ENCODE measurements at places on chromosomes 1 and 21.
A peak's percentile ranks its signal among the peaks of the same experiment; 100 is the strongest.

DNA sequence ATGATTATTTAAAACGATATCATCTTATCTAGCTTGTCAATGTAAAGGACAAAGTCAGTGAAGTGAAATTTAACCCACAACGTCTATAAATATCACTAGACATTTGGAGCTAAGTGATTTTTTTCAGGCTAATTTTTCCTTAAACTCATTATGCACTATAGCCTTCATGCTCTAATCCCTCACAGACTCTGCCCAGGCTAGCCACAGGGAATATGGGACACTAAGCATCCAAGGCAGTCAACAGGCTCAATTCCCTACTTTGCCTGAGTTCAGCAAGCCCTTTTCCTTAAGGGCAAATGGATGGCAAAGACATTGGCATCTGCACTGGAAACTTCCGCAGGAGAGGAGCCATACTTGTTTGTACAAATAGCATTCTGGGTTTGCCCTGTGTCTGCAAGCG lies 577.0 kb downstream of the LMO4 start:
- no peak for DNase-seq

- DNase-seq: no peak
These were observed 32.3 kb downstream of the TBX19 start for GRCh38 chr1:168312718-168313604.

GRCh38 chr1:1013922-1014648 lies 788 bp downstream of the ISG15 start:
- peak; percentile 45 for DNase-seq

DNA sequence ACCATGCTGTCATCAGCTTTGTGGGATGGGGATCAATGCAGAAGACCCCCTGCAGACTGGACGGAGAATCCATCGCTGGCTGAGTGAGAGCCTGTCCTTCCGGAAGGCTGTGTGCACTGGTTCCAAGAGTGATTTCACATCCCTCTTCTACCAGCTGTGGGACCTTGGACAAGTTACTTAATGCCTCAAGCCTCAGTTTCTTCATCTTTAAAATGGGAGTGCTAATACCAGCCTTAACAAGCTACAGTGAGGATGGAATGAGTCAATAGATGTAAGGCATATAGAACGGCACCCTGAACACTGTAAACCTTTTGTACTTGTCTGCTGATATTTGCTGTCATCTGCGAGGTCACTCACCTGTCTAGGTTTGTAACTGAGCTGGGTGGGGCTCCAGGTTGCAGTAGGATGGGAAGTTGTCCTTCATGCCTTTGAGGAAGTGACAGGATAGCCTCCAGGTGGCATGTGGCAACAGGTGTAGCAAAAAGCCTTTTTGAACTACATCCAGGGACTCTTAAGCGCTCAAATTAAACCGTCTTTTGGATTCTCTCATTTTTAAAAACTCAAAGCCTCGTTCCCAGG lies 27.5 kb downstream of the TMEM51 start:
- no peak for DNase-seq

DNA sequence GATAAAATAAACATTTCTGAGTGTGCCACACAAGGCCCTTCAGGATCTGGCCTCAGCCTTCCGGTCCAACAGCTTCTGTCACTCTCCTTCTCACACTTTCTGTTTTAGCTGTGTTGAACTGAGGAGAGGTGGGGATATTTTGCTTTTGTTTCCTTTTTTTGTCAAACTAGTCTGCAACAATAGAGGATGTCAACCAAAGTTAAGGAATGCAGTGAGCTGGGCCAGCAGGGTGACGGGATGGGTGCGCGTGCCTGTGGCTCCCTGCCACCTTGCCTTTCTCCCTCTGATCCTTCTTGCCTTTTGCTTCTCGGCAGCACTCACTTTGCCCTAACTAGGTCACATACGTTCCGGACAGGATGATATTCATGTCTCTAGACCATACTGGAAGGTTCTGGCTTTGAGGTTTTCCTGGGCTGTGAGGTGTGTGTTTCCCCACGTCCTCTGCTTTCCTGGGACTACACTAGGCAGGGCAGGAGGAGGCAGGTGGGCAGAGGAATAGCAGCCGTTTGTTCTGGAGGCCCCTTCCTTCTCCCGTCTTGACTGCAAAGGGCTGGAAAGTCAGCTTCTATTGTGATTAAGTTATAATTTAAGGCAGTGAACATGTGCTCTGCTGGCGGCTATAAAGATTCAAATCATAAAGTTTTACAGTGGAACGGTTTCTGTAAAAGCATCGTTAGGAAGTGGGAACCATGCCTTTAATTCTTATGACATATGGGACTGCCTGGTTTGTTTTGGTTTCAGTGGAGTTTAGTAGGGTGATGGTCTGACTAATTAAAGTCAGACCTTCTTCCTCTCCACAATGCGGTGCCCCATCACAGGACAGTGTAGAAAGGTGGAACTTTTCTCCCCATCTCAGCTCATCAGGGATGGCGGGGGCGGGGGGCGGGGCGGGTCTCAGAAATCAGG lies 67.8 kb downstream of the RNF220 start:
- no peak for DNase-seq

DNA sequence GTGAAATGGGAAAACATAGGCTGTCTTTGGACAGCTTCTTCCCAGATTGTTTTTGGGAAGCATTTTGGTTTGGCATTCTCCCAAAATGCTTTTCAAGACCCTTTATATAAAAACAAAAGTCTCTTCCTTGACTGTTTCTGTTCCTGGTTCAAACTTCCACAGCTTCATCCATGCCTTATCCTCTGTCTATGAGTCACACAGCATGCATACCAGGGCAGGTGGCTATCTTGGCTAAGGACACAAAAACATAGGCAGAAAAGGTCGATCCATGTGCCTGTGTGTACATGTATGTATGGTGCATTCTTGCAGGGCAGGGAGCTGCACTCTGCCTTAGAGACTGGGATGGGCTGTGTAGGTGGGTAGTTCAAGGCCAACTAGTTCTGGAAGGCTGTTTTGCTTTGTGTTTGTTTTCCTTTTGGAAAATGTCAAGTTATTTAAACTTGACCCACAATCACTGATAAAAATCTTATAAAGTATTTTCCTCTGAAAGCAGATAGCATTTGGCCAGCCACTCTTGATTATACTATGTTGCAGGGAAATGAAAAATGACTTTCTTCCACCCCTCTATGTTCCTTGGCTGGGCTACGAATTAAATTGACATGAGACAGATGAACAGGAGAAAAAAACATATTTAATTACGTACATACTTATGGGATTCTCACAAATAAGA lies 437.0 kb downstream of the SIPA1L2 start:
- no peak for DNase-seq

- DNase-seq: no peak
These were observed 63.4 kb downstream of the OPTC start for GRCh38 chr1:203557390-203557789.

GRCh38 chr1:206131037-206131436 lies 13.8 kb upstream of the AVPR1B start:
- no peak for DNase-seq

DNA sequence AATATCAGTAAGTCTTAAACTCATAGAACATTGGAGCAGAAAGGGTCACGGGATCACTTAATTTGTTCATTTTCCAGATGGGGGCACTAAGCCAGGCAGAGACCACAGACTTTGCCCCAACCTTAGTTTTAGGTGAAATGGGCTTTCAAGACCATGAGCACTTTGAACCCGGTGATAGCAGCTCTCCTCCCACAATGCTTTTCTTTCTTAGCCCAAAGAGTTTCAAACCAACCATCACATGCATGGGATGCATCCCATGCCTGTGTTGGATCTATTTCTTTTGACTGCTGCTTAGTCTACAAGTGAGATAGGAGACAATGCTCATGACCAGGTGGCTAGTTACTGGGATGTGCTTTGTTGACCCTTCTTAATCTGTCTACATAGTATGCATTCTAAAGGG lies 240.6 kb downstream of the NUF2 start:
- DNase-seq: no peak

DNA sequence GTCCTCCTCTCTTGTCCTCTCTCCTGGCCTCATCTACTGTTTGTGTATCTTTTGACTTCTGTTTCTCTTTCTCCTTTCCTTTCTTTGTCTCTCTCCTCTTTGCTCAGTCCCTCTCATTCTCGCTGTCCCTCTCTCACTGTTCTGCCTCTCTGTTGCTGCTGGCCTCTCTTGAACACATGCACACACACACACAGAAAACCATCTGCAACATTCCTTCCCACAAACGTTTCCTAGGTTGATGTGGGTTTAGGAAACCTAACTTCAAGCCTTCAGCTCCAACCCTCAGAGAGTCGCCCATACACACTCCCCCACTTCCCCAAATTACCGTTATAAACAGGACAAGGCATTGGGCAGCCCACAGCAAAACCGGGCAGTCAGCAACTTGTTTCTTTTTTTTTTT lies 10.9 kb upstream of the SSBP3 start:
- DNase-seq: no peak

GRCh38 chr1:183167676-183168075 lies 18.4 kb upstream of the LAMC2 start:
- DNase-seq: no peak

DNA sequence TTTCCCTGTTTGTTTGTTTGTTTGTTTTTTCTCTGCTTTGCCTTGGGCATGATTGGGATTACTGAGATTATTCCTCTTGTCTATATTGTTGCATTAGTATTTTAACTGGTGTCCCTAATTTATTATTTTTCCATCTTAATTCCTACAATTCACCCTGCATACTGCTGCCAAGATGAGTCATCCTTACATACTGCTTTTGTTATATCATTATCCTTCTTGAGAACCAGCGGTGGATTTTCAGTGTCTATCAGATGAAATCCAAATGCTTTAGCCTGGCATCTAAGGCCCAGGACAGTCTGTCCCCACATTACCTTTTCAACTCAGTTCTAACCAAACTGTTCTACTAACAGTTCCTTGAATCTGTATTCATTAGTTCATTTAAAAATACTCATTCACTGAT lies 101.7 kb downstream of the OLFML2B start:
- no peak for DNase-seq

GRCh38 chr1:219988387-219988786 lies 57.9 kb downstream of the EPRS1 start:
- no peak for DNase-seq

DNA sequence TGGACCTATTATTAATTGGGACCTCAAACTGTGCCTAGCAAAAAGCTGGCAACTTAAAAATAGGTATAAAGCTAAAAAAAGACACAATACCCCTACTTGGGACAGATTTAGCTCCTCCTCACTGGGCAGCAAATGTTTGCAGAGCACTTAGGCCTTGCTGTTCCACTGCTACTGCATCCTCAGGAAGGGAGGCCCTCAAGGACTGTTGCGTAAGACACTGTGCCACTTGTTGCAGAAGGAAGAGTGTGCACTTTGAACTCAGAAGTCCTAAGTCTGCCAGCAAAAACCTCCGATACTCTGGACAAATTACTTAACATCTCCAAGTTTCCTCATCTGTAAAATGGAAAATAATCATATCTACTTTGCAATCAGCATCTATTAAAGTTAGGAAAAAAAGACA lies 322.9 kb downstream of the BARHL2 start:
- DNase-seq: no peak

GRCh38 chr21:31543191-31543590 lies 116.3 kb upstream of the SOD1 start:
- no peak for DNase-seq

- no peak for DNase-seq
These were observed 75.8 kb downstream of the FOXJ3 start for GRCh38 chr1:42259059-42259738.

DNA sequence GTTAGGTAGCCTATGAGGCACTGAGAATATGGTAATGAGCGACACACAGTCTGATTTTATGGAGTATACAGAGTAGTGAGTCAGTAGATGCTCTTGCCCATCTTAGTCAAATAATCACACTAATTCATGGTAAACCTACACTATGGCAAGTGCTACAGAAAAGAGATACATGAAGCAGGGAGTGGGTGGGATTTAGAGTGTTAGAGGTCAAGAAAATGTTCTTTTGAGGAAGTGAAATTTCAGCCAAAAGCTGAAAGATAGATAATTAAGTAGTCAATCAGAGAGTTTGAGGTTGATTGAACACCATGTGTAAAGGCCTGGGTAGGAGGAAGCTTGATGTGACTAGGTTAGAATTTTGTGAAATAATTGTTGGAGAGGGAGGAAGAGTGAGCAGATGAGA lies 14.7 kb downstream of the MDM4 start:
- DNase-seq: no peak

DNA sequence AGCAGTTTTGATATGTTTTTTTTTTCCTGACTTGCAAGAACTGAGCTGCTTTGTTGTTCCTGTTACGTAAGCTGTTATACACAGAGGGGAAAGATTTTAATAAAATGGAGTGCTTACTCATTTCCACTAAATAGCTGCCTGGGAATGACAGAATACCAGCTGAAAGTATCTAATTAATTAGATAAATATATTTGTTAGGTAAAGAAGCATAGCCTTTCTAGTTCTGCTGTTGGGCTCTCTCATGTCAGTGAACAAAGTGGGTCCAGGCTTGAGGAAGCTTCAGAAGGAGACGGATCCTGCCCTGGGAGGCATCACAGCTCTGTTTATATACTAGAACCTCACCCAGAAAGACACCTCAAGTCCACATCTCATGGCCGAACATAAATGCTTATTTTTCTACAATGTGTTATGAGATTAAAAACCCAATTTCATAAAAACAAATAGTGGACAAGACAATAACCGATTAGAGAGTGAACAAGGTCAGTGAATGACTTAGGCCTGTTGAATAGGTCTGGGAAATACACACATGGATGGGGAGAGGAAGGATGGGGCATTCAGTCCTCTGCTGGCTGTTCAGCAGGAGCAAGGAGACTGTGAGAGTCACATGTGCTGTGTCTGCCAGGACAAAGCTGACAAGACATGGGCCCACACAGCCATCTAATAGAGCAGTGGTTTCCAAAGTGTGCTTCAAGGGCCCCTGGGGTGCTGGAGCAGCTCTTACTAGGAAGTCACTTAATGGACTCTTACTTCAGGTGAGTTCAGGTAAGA lies 20.6 kb downstream of the TRAF5 start:
- no peak for DNase-seq

DNA sequence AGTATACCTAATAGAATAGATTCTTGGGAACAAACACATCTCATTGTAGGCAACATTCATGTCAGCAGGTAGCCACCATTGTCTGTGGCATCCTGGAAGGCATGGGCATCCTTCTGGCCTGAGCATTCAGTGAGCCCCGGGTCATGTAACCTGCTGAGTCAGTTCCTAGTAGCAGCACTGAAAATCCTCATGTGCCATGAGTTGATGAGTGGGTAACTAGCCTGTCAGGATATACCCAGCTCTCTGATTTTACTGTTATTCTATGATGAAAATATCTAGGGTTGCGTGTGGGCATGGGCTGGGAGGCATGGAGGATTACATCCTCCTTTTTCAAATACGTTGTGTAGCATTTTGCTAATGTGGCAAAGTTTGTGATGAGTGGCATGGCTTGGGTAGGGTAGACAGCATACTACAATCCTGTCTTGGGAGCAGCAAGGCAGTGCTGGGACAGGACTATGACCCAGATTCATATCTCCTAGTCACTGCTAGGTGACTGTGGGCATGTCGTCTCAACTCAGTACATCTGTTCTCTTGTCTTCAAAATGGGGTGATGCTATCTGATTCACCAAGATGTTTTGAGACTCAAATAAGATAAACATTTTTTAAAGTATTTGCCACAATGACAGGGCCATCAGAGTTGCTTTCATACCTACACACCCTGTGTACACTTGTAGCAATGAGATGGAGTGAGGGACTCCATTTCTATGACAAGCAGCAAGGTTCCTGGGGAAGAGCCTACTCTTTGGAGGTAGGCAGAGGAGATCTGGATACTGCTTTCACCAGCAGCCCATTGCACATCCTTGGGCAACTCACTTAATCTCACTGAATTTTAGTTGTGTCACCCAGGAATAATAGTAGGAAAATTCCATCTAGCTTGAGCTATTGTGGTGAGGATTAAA lies 62.5 kb downstream of the CD58 start:
- DNase-seq: no peak

GRCh38 chr1:228308628-228309325 lies 97.9 kb downstream of the TRIM11 start:
- DNase-seq: peak; percentile 2
